ENCODE measurements at places on chromosomes 11 and 22. TPM values are rescaled to one million over a fixed set of nuclear protein-coding genes. Genes with fewer than 3 reads are reported as not detected.

F2 gene
- 3.6 TPM for total RNA-seq

OR51E2 gene
- not detected for total RNA-seq

CCDC82 gene
- 17.3 TPM for total RNA-seq

OR52E8 gene
- total RNA-seq: not detected

FAM180B gene
- total RNA-seq: 1.1 TPM

LYVE1 gene
- 13.2 TPM for total RNA-seq

MUC6 gene
- 0.77 TPM for total RNA-seq

SELENOM gene
- total RNA-seq: 1,327 TPM

CTSD gene
- 235 TPM for total RNA-seq

SLC22A9 gene
- not detected for total RNA-seq
